Dorsolateral prefrontal cortex (tissue), 122 donors: ENCODE measurements at places on chromosomes 7 and 10. TPM values are rescaled to one million over a fixed set of nuclear protein-coding genes. Genes with fewer than 3 reads are reported as not detected.

GRCh38 chr7:56810466-56810865 lies 321.8 kb downstream of the ZNF479 start:
- no peak for DNase-seq

The EXOC4 gene
- total RNA-seq = 118 TPM

- no peak for DNase-seq
Measured at GRCh38 chr7:15805891-15806290, 119.4 kb upstream of the MEOX2 start.

The CYP3A7 gene
- not detected for total RNA-seq

GRCh38 chr10:61964059-61964709 lies 62.7 kb downstream of the ARID5B start:
- no peak for DNase-seq

The SLC13A4 gene
- not detected for total RNA-seq

DNA sequence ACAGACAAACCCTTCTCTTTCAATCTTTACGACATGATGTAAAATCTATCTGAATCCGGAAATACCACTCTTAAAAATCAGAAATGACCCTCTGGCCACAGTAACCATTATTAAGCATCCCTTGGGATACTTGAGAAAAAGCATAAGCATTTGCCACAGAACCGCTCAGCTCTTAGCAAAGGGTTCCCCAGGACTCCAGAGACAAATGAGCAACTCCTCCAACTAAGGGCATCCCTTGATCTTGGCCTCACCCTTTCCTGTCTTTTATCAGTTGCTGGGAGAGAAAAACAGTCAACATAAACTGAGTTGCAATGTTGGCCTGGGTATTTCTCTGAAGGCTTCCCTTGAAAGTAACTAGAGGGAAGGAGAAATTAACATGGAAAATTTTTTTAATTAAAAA lies 3.5 kb downstream of the PDLIM1 start:
- DNase-seq = no peak

DNA sequence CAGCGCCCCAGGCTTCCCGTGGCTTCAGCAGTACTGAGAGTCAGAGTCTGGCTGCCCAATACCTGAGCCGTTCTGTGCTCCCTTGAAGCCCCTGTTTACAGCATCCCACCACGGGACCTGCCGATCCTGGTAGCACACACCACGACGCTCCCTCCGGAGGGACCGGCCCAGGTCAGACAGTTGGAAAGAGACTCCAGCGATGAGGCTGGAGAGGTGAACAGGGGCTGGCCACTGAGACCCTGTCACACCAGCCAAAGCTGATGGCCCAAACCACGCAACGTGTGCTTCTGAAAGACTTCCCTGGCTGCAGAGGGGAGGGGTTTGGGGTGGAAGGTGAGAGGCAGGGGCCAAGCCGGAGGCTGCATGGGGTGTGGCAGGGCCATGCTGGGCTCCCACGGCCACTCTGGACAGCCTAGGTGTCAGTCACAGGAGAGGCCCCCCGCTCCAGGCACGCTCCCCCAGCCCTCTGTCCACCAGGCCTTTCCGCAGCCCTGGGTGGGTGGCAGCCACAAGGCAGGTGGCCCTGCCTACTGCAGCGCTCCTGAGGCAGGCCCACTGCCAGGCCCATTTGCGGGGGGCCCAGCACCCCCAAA lies 140.2 kb upstream of the CHST15 start:
- no peak for DNase-seq

- no peak for DNase-seq
Measured at GRCh38 chr7:83681200-83681778, 32.4 kb upstream of the SEMA3E start.

GRCh38 chr10:18260310-18260922 lies 120.2 kb downstream of the CACNB2 start:
- peak; percentile 11 for DNase-seq

The MLXIPL gene
- total RNA-seq = 57.3 TPM

DNA sequence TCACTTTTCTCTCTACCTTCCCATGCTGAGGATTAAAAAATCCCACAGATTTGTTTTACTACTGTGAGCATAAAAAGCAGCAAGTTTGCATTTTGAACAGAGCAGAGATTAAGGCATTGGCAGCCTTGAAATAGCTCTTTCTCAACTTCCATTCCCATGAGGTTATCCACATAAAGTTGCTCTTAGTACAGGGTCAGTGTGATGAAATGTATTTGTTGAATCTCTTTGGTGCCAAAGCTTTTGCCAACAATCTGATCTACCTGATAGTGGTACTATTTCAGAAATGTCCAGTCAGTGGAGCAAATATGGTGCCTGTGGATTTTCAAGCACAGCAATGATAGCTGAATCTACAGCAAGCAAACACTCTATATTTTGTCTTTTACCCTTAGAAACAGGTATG lies 254.8 kb downstream of the INHBA start:
- no peak for DNase-seq

The OR2A12 gene
- total RNA-seq = not detected

DNA sequence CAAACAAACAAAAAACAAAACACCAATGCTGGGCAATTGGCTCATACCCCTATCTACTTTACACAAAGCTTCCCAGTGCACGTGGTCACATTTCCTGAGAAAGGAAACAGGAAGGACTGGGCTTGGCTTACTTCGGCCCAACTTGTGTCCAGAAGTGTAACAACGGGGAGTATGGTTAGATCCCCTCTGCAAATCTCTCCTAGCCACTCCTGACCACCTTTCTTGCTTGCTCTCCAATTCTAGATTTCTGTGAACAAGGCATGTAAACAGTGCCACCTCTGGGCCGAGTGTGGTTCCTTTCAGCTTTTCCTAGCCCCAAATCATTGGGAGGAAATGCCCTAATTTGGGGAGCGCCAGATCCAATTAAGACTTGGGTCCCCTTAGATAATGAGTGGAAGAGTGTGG lies 21.0 kb upstream of the FRAT2 start:
- DNase-seq = no peak

The TWIST1 gene
- total RNA-seq = 2.7 TPM

The ABCF2 gene
- total RNA-seq = 49.2 TPM

The MNX1 gene
- total RNA-seq = not detected

- DNase-seq = no peak
Measured at GRCh38 chr10:132454296-132455198, 57.5 kb downstream of the PWWP2B start.

DNA sequence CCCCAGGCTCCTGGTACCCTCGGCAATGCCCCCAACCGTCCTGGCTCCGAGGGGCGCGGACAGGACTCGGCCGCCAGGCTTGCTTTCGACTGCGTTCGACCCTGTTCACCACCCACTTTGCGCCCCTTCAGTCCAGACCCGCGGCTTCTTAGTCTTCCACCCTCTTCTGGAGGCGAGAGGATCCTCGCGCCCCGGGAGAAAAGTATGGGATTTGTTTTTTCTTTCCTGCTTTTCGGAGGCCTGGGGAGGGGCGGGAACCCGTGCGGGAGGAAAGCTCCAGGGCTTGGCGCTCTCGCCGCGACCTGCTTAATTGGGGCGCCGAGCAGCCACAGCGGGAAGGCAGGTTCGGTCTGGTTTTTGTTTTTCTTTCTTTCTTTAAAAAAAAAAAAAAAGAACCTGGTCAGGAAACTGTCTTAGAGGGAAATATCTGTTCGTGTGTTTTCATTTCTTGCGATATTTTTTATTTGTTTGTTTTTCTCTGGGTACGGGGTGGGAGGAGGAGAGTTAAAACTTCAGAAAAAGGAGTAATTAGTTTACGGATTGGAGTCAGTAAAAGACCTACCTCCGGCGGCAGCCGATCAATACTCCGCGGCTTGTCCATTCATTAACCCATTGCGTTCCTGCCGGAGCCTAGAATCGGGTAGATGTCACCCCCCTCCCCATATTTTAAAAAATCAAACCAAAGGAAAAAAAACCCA lies 1.6 kb downstream of the EMX2 start:
- DNase-seq = no peak

DNA sequence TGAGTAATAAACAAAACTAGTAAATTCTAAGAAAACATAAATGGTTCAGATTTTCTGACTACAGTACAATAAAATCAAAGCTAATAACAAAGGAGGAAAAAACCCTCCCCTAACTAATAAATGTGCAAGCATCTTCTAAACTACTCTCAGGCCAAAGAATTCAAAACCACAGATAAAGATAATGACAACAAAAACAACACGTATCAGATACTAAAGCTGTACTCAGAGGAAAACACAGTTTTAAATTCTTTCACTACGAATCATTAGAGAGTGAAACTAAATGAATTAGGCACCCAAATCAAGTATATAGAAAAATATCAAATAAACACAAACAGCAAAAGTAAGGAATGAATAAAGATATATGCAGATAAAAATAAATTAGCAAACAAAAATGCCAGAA lies 200.9 kb downstream of the TEX36 start:
- DNase-seq = no peak

DNA sequence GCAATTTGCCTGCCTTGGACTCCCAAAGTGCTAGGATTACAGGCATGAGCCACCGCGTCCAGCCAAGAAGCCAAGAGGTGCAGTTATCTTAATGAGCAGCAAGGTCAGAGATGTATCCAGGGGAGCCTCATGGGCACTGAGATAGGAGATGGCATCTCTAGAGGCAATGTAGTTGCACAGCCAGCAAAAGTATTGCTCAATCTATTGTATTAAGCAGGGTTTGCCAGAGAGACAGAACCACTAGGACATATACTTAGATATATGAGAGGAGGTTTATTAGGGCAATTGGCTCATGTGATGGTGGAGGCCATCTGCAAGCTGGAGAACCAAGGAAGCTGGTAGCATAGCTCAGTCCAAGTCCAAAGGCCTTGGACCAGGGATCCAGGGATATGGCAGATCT lies 16.3 kb upstream of the VPS26A start:
- no peak for DNase-seq

The ENTPD1 gene
- 11.5 TPM for total RNA-seq

The PITX3 gene
- not detected for total RNA-seq

DNA sequence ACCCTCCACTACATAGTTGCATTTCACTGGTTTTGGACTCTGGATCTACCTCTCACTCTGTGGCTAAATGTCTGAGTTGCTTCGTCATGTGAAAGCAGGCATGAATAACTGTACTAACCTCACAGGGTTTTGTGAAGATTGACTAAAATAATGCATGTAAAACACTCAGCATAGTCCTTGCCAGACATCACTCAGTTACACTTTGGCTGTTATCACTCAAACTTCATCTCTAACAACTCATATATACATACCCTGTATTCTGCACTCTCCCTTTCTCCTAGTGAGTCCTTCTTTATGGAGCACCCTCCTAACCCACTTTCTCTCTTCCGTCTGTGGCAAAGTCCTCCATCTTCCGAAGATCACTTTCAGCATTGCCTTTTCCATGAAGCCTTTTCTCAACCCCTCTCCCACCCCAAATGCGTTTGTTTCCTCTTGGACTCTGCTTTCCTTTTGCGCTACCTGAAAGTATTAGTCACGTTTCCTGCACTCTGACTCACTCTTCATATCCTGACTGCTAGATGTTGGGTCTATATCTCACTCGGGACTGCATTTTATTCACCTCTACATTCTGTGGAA lies 72.6 kb downstream of the OSBPL3 start:
- DNase-seq = no peak

The UFSP1 gene
- total RNA-seq = 1.4 TPM

The HOGA1 gene
- total RNA-seq = 9.2 TPM

DNA sequence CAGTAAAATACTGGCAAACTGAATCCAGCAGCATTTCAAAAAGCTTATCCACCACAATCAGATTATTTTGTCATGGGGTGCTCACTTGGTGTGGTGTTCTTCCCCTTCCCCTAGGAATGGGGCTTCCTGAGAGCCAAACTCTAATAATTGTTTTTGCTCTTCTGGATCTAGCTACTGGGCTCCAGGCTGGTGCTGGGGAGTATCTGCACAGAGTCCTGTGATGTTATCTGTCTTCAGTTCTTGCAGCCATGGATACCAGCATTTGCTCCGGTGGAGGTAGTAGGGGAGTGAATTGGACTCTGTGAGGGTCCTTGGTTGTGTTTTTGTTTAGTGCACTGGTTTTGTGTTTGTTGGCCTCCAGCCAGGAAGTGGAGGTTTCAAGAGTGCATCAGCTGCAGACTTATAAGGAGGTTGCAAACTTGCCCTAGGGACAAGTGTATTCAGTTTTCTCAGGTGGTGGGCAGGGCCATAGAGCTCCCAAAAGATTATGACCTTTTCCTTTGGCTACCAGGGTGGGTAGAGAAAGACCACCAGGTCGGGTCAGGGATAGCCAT lies 308.5 kb upstream of the MAGI2 start:
- DNase-seq = no peak

- DNase-seq = no peak
Measured at GRCh38 chr10:123974406-123974805, 82.8 kb upstream of the CPXM2 start.

The PDZD7 gene
- total RNA-seq = 23.4 TPM

The KCNH2 gene
- 14.0 TPM for total RNA-seq
